Stimulated activated CD8-positive, alpha-beta memory T cell treated with anti-CD3 and anti-CD28 coated beads, Interleukin-15, amount 100 ng/mL, for 4 hours (primary cell): ENCODE measurements at places on chromosomes 4 and X.

- no peak for DNase-seq
Measured at GRCh38 chr4:39037941-39038340, 5.7 kb upstream of the TMEM156 start.

DNA sequence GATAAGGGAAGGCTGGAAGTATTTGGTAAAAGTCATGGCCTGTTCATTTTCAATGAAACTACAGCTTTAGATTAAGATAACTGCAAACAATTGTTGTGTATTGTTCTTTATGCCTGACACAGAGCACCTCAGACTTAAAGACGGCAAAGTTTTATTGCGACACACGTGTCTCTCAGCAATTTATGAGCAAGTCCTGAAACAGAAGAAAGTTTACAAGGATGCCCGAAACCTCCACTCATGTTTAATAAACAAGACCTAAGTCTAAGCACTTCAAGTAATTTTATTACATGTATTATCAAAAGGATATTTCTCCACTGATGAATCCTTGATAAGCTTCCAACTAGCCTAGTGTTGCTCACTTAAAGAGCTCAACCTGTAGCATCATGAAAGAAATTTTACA, 51.0 kb downstream of the DHX15 start:
- no peak for DNase-seq

DNA sequence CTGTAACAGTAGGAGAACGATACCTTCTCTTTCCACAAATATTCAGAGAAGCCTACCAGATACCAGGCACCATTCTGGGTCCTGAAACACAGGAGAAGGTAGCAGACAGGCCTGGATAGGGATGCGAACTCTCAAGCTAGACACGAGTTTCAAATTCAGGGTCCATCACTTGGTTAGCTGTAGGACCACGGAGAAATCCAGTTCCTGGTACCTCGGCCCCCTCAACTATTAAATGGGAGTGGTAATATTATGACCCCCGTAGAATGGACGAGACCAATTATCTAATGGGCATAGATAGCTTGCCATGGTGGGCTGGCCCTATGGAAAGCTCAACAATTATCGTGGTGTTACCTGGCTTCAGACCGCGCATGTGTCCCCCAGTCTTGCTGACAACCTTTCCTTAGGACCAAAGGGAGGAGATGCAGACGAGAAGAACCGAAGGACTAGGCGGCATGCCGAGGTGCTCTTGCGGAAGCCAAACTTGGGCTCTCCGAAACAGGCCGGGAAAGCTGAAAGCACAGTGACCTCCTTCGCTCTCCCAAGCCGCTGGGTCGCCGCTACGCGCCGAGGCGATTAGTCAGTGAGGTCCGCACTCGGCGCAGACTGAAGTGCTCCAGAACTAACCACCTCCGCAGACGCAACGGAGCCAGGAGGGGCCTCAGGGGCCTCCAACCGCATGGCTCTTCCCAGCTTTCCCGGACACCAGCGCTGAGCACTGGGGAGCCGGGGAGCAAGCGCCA, 19.6 kb downstream of the NKX3-2 start:
- no peak for DNase-seq

DNA sequence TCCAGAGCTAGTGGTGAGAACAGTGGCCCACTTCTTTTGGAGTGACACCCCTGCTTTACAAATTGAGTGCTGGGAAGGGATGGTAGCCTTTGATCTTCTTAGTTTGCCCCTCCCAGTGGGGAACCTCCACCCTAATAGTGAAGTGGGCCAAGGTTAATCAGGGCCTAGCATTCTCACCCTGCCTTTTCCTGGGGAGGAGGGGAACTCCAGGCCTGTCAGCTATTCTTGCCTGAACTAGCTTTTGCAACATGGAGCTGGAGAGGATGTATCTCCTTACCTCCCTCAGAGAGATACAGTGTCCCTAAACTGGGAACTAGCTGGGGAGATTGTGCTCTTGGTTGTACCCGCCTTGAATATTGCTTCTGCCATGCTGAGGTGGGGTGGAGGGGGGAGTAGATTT, 20.6 kb downstream of the PHKA1 start:
- DNase-seq: no peak

DNA sequence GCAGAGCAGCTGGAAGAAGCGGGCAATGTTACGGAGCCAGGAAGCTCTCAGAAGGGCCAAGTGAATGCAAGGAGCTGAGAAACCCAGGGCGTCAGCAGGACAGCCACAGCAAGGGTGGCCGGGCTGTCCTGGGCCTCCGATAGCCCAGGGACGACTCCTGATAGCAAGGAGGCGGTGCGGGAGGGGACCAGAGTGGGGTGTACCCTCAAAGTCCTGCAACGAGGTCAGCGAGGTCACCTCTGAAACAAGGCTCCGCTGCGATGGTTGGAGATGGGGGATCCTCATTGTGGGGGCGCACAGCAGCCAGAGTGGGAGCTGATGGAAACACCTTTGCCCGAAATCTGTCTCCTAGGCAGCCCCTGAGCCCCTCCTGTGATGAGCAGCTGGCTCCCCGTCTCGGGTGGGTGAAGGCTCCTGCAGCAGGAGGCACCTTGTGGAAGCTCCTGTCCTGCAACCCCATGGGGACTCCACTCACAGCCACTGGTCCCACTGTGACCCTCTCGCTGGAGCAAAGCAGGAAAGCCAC, 4.3 kb upstream of the CCNQ start:
- DNase-seq: no peak

DNA sequence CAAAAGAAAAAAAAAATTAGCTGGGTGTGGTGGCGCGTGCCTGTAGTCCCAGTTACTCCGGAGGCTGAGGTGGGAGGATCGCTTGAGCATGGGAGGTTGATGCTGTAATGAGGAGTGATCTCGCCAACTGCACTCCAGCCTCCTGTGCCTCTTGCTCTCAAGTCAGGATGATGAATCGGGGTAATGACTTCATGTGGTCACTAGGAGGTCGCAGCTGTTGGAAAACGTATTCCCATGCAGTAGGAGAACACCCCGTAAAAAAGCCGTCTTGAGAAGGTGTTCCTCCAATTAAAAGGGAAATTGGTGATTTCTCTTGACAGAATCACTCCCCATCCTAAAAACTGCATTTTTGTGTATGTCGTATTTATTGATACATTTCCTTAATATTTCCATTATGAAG, 2.2 kb downstream of the CCNB3 start:
- DNase-seq: no peak

DNA sequence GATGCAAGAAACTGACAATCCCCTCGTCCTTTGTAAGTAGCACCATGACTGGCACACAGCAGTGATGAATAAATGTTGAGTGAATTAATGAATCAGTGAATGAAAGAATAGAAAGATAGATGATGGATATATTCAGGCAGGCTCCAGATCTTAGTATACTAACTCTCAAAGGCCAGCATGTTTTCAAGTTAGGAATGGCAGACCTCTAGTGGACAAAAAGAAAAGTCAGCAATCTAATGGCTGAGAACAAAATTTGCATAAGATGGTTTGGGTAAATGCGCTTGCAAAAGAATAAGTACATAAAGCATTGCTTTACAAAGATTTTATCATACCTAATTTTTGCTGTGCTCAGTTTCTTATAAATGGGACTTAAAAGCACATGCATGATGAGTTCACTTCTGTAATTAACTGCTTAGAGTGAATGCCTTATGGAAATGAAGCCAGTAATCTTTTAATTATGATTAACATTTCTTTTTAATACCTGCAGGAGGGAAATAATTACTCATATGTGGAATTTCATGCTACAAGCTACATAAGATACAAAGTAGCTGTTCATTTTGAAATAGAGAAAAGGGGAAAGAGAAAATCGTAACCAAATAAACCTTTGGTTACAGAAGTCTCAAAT, 126.9 kb upstream of the GPRIN3 start:
- DNase-seq: no peak

DNA sequence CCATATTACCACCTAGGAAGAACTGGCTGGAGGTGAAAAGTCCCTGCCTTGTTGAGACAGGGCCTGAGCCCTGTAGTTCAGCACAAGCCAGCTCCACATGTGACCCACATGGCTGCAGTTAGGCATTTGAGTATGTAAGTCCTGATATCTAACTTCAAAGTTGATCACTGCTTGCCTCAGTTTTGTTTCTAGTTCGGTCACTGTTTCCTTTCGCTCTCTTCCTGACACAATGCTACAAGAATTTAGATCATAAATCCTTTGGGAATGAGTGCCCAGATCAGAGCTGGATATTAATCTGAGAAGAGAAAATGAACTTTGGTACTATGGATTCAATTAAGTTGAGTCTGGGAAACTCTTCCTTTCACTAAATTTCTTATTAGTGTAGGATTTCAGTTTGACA, 48.4 kb downstream of the AKAP4 start:
- no peak for DNase-seq

DNA sequence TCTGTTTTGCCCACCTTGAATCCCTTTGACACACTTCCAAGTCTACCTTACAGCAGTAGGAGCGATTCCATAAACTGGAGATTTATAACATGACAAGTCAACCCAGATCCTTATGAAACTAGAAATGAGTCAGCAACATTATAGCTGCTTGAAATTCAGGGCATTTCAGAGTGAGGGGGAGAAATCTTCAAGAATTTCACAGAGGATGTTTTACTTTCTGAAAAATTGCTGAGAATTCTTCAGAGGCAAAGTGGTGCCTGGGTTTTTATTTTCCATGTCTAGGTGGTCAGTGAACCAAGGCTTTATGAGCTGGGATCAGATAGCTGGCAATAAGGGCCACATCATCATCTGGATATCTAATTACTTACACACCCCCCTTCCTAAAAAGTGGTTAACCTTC, 119.8 kb downstream of the PPARGC1A start:
- DNase-seq: no peak

- no peak for DNase-seq
Measured at GRCh38 chr4:88791274-88791673, 93.6 kb upstream of the NAP1L5 start.

- no peak for DNase-seq
Measured at GRCh38 chrX:19086102-19086772, 36.0 kb downstream of the ADGRG2 start.

GRCh38 chr4:120009731-120010130, 56.9 kb downstream of the MAD2L1 start:
- no peak for DNase-seq

- DNase-seq: peak; percentile 10
Measured at GRCh38 chr4:16001484-16001858, 38.5 kb upstream of the FGFBP2 start.

GRCh38 chr4:99029018-99029735, 33.7 kb downstream of the METAP1 start:
- no peak for DNase-seq

DNA sequence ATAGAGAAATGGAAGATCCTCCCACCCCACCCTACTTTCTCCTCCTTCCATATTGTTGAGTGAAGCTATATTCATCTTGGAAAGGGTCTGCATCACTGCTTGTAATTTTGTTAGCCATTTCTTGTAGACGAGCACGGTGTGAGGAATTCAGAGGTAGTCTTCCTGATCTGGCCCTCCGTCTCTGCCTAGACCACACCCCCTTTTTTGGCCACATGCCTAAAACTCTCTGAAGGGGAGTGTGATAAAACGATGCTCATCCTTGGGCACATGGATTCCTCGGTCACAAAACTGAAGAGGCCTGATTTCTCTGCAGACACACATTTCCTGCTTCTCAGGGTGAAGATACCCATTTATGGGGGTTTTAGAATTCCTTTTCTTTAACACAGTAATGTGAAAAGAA, 182.8 kb downstream of the LARP7 start:
- DNase-seq: no peak

- DNase-seq: no peak
Measured at GRCh38 chr4:98482847-98483806, 175.3 kb downstream of the TSPAN5 start.

GRCh38 chr4:898123-898522, 34.0 kb downstream of the GAK start:
- no peak for DNase-seq

GRCh38 chr4:8435656-8436121, 4.8 kb downstream of the ACOX3 start:
- no peak for DNase-seq

GRCh38 chr4:107619731-107620130, 100.3 kb downstream of the PAPSS1 start:
- DNase-seq: no peak

GRCh38 chr4:68951806-68952585, 392 bp upstream of the UGT2A3 start:
- no peak for DNase-seq

DNA sequence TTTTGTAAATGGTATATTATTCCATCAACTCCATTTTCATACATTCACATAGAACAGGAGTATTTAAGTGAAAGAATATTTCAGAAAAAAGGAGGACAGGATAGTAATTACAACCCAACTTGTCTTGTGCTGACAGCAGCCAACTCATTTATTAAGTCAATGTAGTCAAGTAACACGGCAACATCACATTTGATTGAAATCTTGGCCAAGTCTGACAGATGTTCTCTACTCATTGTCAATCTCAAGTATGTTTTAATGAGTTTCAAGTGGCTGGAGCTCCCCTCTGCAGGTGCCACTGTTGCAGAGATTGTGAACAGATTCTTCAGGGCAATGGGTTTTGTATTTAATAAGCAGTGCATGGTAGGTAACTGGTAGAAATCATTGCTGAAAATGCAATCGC, 332.5 kb downstream of the C4orf33 start:
- DNase-seq: no peak

GRCh38 chr4:89373394-89373793, 65.8 kb upstream of the GPRIN3 start:
- no peak for DNase-seq

GRCh38 chrX:7074908-7075204, 72.7 kb upstream of the STS start:
- DNase-seq: no peak

DNA sequence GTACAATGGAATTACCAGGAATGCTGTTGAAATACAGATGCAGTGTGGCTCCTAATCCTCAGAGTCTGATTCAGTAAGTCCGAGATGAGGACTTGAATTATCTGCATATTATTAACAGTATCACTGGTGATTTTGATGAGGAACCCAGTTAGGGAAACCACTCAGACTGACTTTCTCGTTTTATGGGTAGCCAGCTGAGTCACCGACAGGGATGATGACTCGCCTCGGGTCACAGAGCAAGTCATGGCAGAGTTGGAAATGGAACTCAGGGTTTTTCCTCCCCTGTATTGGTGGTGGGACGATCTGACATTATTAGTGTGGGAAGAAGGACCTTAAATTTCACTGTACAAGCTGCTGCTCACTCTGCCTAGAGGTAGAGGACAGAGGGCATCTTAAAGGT, 51.3 kb downstream of the RTL9 start:
- no peak for DNase-seq

- no peak for DNase-seq
Measured at GRCh38 chr4:548976-549375, 27.1 kb downstream of the TMEM271 start.

- DNase-seq: no peak
Measured at GRCh38 chr4:16732741-16733140, 165.7 kb downstream of the LDB2 start.

GRCh38 chr4:16608123-16608522, 290.3 kb downstream of the LDB2 start:
- DNase-seq: no peak

GRCh38 chr4:128329638-128330037, 42.0 kb upstream of the PGRMC2 start:
- DNase-seq: no peak

DNA sequence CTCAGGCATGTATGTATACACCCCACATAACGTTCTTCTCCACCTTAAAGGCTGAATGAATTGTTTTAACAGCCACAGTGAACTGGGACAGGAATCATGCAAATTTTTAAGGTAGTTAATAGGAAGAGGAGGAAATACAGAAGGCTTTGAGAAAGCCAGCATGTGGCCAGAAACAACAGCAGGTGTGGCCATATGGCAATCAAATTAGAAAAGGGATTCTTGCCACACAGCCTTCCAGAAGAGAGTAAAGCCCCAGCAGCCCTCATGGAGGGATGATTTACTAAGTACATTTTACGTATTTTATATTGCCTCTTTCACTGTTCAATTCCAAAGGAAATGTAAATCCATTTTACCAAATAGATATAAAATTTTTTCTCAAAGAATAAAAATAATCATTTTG, 792.2 kb downstream of the ADGRL3 start:
- DNase-seq: no peak
